ENCODE measurements at places on chromosomes 4 and X. TPM values are rescaled to one million over a fixed set of nuclear protein-coding genes. Genes with fewer than 3 reads are reported as not detected.

TMEM47 gene
- polyA plus RNA-seq, result 77.4 TPM

IL2 gene
- not detected for polyA plus RNA-seq

CD40LG gene
- polyA plus RNA-seq, result not detected

DUX4 gene
- polyA plus RNA-seq, result not detected

F9 gene
- polyA plus RNA-seq, result not detected

- no peak for DNase-seq
These were observed 14.1 kb upstream of the BRS3 start for GRCh38 chrX:136473663-136474062.

- no peak for DNase-seq
These were observed 88.1 kb downstream of the CAMK2D start for GRCh38 chr4:113673450-113673849.
